Putamen (tissue), 1 donor: ENCODE measurements at places on chromosomes 5 and 9.
A peak's percentile ranks its signal among the peaks of the same experiment; 100 is the strongest.

- DNase-seq: no peak
Observed at GRCh38 chr9:76373173-76373783, 20.9 kb downstream of the RFK start.

GRCh38 chr5:174990909-174991308, 266.5 kb downstream of the MSX2 start:
- no peak for DNase-seq

DNA sequence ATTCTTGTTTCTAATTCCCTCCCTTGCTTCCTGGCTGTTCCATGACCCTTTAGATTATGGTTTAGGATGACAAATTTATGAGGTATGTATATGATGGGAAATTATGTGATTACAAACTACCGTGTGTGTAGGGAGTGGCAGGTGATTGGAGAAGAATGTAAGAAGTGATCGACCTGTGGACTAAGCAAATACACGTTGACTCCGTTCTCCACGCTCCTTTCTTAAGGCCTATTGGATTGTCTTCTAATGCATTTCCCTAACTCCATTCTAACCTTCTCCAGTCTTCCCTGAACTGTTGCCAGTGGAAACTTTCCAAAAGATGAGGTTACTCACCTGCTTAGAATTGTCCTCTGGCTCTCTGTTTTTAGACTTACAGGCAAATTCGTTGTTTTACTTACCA, 36.6 kb downstream of the MVB12B start:
- no peak for DNase-seq

DNA sequence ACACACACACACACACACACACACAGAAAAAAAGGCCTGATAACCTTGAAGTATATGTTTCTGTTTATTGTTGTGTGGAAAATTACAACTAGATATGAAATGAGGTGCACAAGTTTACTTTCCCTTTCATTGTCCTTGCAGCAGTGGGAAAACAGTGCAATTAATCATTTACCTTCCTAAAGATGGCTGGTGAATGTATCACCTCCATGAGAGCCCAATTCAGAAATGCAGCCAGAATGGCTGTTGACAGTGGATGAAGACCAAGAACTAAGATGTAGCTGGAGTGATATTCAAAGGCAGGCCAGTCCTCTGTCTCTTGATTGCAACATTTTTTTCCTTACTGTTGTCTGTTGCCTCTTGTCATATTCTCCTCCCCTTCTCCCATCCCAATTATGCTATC, 49.6 kb upstream of the EIF4EBP3 start:
- DNase-seq: no peak

DNA sequence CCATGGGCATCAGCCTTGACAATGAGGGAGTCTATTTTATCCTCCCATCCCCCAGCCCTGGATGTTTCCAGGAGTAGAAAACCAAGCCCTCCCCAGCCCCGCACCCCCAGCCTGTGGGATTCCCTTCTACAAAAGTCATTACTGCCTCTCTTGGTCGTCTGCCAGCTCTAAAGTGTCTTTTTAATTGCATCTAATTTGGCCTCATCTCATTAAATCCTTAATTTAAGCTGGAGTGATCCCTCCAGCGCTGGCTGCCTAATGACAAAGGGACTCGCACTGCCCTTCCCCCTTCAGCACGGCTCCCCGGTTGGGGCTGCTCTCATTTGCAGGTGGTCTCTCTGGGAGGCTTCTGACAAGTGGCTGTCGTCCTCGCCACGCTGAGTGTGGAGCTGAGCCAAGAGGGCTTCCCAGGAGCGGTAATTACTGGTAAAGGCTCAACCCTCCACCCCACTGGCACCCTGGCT, 107.9 kb upstream of the ALDH1B1 start:
- no peak for DNase-seq

DNA sequence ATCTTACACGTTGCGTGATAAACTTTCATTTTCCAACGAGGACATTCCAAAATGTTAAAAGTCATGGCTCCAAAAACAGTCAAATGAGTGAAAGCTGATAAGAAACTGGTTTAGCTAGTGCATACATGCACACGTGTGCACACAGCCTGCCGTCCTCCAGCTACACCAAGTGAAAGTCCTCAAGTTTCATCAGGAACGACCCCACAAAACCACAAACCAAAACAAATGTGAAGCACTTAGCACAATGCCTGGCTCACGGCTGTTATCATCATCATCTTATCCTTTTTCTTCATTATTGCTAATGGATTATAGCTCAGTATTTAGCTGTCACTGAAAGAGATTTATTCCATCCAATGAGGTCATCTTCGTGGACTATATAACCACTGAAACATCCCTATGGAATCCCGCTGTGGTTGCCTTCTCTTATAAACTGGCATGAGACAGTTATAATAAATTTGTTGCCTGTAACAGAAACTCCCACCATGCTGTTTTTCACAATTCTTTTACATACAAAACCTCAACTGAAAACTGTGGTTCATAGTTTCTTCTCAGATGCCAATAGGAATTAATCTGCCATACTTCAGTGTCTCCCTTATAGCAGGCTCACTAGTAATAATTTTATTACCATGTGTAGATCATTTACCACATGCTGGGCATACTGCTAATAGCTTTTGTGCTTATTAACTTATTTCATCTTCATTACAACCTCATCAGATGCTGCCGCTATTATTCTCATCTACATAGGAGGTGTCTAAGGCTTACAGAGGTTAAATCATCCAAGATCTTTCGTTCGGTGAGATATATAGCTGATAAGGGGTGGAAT, 56.1 kb downstream of the SAXO1 start:
- DNase-seq: no peak

DNA sequence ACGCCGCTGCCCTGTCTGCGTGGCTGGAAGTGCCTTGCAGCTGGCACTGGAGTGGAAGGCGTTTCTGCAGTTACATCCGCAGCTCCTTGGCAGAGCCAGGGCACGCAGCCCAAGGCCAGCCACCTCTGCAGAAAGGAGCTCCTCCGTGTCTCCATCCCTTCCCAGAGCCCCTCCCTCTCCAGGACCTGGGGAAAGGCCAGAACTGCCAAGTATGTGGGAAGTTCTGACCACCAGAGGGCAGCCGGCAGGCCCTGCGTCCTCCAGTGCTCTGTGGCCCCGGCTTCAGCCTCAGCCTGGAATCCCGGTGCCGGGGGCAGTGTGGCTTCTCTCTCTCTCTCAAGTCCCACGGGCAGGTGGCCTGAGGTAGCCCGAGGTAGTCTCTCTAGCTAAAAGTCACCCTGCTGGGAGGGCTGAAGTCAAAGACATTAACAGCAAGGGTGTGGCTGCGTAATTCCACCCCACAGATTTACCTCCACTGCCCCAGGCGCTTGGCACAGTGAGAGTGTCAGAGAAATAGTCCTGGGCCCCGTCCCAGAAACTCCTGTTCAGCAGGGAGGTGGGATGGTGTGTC, 101.7 kb upstream of the FCN2 start:
- DNase-seq: no peak

- DNase-seq: no peak
Observed at GRCh38 chr5:55160493-55161209, 680 bp downstream of the GPX8 start.

- no peak for DNase-seq
Observed at GRCh38 chr5:21071986-21072385, 1084.0 kb upstream of the CDH18 start.

GRCh38 chr5:23389291-23390101, 117.9 kb upstream of the PRDM9 start:
- DNase-seq: no peak

DNA sequence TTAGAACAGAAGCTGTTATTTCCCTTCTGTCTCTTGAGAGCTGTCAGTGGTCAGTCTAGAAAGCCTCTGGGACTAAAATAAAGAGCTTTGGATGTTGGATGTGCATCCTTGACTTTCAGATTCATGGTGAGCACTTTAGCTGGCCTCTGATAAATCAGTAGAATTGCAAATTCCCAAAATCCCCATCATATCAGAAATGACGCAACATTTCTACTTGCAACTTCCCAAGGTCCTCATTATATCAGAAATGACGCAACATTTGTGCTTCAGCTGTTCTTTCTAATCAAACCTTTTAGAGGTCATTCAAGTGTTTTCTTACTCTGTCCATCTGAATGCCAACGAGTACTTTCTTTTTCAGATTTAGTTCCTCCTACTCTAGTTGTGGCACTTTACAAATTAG, 167.3 kb upstream of the MOCS2 start:
- no peak for DNase-seq

DNA sequence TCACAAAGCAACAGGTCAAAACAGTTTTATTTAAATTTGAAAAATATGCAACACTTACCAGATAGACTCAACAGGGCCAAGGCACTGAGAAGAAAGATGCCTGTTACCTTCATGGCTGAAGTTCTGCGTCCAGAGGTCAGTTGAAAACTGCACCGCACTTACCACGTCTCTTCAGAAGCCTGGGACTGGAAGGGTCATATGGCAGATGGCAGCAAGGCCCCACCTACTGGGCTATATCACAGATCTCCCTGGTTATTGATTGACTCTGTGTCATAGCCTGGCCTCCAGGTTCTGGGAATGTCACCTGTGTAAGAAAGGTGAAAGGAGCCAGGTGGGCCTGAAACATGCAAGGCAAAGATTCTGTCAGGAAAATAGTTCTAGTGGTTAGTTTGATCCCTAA, at the start of gene SPINK1:
TSS of gene SPINK1 (minus strand) at position 207 of the 400 bp plus-strand sequence. CDS start at position 113, 94 bp downstream.
- no peak for DNase-seq

DNA sequence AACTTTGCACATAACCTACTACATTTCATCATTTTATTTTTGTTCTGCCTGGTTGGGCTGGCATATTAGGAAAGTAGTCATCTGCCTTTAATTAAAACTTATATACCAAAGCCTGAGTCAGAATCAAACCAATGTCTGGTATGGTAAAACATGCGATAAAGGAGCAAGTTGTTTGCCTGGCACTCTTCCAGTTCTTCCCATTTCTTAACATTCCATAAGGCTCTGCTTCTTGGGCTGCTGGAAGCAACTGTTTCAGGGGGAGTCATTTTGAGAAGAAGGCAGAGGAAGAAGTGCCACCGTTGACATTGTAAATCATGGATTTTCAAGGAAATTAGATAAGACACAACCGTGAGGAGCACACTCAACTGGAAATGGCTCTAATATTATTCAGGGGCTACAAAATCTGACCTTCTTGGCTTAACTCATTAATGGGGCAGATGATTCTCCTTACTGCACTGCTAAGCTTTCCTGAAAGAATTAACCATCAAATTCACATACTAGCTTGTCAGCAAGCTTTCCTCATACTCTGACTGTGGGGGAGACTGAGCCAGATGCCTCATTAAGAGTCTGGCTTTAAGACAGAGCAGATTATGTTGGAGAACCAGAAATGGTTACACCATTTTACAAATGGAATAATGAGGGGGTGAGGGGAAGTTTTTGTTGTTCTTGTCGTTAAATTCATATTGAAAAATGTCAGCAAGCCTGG, 391.0 kb downstream of the TMEM232 start:
- DNase-seq: no peak

- DNase-seq: no peak
Observed at GRCh38 chr5:162837155-162837554, 600.2 kb upstream of the CCNG1 start.

GRCh38 chr9:104286799-104287198, 192.7 kb downstream of the SMC2 start:
- DNase-seq: no peak

DNA sequence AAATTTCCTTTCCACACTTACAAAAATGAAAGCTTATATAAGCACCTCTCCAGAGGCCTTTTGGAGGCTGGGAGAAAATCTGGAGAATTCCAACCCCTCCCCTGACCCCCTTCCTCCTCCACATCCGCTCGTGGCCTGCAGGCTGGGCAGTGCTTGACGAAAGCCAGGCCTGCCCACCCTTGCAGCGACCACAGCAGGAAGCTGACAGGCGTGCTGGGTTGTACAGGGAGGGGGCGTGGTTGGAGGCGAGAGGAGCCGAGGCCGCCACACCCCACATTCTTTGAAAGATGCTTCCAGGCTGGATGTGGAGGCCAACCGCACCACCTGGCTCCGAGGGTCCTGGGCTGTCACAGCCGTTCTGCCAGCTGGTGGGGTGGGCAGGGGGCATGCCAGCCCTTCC, 47.8 kb upstream of the IER5L start:
- DNase-seq: peak; percentile 17

GRCh38 chr5:81782811-81783210, 31.9 kb upstream of the SSBP2 start:
- no peak for DNase-seq

DNA sequence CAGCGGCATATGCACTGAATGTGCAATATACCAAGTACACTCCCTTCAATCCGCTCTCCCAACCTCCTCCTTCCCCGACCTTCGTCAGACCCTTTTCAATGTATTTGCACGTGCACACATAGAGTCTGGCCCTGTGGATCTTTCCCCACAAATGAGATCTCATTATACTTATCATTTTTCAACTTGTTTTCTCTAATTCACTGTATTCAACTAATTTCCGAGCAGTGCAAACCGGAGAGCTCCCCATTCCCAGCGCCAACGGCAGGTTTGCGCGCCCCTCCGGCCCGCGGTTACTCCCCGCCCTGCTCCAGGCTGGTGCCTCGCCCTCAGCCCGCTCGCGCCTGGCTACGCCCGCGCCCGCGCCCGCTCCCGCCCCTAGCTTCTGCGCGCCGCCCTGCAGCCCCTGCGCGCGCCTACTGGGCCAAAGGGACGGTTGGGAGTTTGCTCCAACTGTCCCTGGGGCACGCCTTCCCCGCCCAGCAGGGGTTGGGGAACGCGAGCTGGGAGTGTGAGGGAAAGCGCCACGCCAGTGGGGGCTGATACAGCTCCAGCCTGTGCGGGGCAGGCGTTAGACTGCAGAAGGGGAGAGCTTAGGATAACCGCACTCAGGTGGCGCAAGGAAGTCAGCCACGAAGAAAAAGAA, 3.3 kb upstream of the CDC20B start:
- DNase-seq: no peak

DNA sequence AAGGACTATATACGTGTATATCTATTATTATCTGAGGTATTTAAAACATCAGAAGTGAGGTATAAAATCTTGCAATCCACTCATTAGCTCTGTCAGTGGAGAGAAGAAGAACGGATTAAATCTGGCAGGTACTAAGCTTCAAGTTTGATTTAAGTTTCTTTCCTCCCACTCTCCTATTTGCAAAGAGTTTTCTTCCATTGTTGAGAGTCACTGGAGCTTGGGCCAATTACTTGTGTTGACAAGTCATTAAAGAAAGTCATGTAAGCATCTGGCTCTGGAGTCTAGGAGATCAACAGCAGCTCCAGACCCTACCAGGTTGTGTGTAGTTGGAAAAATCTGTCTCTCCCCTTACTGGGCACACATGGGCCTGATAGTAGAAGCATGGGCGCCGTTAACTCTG, 476.8 kb upstream of the SMARCA2 start:
- no peak for DNase-seq

DNA sequence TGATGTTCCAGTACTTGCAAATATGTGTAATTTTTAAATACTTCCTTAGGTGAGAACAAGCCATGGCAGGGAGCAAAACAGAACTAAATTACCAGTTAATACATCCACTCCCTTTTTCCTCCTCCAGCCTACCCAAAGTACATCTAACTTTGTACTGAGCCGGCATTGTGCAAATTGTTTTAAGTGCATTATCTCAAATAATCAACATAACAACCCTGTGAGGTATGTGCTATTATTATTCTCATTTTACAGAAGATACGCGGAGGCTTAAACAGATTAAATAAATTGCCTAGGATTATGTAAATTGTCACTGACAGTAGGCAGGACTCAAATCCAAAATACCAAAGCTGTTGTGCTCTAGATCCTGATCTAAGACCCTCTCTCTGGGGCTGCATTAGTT, 55.5 kb upstream of the KLF4 start:
- DNase-seq: no peak
